ENCODE measurements at places on chromosomes 3 and 15. TPM values are rescaled to one million over a fixed set of nuclear protein-coding genes. Genes with fewer than 3 reads are reported as not detected.

SEMA6D gene
- not detected for total RNA-seq

MEX3B gene
- 4.3 TPM for total RNA-seq

GOLGA6L22 gene
- not detected for total RNA-seq

KBTBD13 gene
- not detected for total RNA-seq

IL5RA gene
- total RNA-seq, result not detected

GALNT15 gene
- total RNA-seq, result 0.03 TPM

OR5K2 gene
- total RNA-seq, result not detected

KCNMB3 gene
- 0.99 TPM for total RNA-seq

SNTN gene
- total RNA-seq, result not detected

LYZL4 gene
- not detected for total RNA-seq

WNT5A gene
- total RNA-seq, result 0.73 TPM

CHST13 gene
- total RNA-seq, result 0.98 TPM

CHRNA7 gene
- 4.0 TPM for total RNA-seq

SHF gene
- 0.76 TPM for total RNA-seq

CCDC13 gene
- 0.49 TPM for total RNA-seq
